CD4-positive, alpha-beta T cell treated with Interleukin-4 for 4 hours (primary cell): ENCODE measurements at places on chromosomes 1 and 21.

DNA sequence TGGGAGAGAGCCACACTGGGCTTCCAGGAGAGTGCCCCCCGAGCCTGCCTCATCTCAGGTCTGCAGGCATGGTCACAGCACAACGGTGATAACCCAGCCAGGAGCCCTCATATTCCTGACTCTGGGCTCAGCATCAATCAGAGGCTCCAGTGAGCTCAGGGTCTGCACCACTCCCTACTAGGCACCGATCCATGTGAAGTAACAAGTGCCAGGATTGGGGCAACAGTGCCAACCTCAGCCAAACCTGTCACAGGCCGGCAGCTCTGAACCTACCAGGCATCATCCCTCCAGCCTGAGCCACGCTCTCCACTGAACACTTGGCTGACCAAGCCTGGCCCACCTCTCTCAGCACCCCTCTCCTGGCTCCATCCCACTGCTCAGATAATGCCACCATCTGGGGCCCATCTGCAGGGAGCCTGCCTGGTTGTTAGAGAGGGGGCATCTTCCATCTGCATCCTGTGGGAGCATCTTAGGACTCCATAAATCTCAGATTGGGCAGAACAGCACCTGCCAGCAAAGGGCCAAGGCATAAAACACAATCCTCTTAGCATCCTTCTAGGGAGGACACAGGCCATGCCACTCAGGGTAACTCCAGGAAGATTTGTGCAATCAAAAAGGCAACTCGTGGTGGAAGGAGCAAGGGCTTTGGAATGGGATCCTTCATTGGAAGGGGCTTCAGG, 213.7 kb upstream of the CSF3R start:
- no peak for DNase-seq

DNA sequence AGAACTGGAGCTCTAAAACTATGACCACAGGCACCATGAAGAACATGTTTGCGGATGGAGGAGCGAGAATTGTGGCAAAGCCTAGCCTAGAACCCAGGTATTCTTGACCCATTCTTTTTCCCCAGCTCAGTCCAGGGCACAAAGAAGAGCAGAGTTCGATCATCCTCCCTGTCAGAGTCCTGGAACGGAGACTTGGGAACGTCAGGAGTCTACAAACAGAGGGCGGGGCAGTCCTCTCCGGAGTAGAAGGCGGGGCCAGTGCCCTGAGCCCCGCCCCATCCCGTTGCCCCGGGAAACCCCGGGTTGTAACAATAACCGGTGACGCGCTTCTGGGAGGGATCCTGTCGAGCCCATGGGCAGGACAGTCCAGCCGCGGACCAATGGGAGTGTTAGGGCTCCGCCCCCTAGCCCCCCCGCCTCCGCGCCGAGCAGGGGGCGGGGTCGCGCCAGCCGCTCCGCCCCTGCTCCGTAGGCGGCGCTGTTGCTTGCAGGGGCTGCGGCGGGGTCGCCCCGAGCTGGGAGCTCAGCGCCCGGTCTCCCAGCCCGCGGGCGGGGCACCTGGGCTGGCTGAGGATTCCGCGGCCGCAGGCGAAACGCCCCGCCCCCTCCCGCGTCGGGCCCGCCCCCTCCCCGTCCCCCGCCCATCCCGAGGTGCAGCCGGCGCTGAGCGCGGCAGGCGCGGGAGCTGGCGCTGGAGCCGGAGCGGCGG, at the start of gene FOXO6:
FOXO6 (plus strand) TSS at position 649 of the 709 bp plus-strand sequence.
- peak; percentile 96 for DNase-seq

DNA sequence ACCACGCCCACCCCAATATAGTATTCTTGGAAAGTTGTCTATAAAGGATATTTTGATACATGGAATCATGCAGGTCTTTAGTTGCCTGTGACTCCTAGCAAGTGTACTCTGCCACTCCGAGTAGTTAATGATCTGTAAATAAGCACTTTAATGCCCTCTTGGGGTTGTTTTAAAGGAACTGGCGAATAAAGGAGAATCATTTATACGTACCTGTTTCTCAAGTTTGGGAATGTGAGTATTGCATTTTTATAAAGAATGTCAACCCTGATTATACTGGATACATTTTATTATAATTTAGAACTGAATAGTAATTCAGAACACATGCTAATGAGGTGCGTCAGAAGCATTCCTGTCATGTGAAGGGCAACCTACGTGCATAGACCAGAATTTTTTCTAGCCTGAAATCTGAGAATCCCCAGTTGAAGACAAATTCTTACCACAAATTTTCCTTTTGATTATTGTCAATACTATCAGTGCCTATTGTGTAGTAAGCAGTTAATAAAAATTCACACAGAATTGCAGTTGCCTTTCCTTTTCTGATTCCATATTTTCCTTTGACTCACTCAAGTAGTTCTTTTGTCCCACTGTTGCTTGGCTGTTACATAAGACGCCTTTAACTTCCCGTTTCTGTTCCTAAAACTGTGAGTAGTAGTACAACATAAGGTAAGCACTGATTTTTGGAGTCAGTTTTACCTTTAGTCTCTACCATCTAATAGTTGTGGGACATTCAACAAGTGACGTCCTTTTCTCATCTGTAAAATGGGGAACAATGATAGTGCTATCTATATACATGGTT, 5.1 kb downstream of the AHCYL1 start:
- no peak for DNase-seq

GRCh38 chr1:106061586-106062495, 994.6 kb upstream of the PRMT6 start:
- no peak for DNase-seq

GRCh38 chr1:41868241-41868998, 50.3 kb downstream of the HIVEP3 start:
- peak; percentile 39 for DNase-seq

- DNase-seq: no peak
Measured at GRCh38 chr1:35452106-35452774, 105.0 kb downstream of the KIAA0319L start.

GRCh38 chr1:233675893-233676292, 62.0 kb downstream of the KCNK1 start:
- DNase-seq: no peak
